ENCODE measurements at places on chromosomes 1 and 21. TPM values are rescaled to one million over a fixed set of nuclear protein-coding genes. Genes with fewer than 3 reads are reported as not detected.

GRCh38 chr21:39108291-39109162, 74.7 kb downstream of the PSMG1 start:
- no peak for DNase-seq

The FALEC gene
- not detected for total RNA-seq

The ADORA3 gene
- total RNA-seq = not detected

The DDR2 gene
- 2.1 TPM for total RNA-seq

- no peak for DNase-seq
Measured at GRCh38 chr1:81410351-81410750, 390.4 kb upstream of the ADGRL2 start.

DNA sequence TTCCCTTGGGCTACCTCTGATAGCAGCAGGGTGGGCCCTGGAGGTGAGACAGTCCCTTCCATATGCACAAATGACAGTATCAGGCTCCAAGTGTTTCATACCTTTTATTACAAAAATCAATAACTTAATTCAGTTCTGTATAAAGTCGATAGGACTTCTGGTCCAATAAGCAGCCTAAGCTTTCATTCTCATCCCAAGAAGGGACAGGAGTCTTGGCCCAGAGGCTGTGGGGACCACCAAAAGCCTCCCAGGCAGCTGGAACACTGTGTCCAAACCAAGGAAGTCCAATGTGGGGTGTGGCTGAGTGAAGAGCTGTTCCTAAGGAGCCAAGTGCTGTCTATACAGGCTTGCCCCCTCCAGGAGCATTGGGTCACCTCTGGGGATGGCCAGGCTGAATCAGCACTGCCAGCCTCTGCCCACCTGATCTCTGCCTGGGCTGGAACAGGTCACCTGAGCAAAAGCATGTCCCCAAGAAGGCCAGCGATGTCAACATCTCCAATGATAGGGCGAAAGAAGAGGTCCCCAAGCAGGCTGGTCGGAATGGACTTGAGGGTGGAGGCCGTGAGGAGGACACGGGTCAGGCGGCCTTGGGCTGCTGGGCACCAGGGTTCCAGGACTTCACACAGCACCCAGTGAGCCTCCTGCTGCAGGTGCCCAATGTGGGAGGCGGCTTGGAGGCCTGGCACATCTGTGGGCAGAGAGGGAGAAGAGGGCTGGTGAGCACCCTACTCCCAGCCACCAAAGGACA, 2.2 kb downstream of the NR0B2 start:
- no peak for DNase-seq

DNA sequence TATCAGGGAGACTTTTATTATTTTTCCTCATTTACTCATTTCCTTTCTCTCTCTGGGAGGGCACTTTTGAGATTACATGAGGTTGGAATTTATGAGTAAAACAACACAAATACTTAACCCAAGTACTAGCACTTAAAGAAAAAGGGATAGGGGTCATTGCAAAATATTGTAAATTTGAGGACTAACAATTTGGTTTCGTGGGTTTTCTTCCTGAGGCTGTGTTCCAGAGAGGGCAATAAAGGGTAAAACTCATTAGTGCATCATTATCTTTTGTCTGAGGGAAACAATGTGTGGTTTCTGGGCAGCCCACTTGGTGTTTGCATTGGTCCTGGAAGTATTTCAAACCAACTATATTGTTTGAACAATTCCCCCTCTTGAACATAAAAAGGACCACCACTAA, 96.5 kb downstream of the GREM2 start:
- no peak for DNase-seq

GRCh38 chr1:84615790-84616189, 41.5 kb upstream of the CTBS start:
- DNase-seq = no peak

- peak; percentile 91 for DNase-seq
Measured at GRCh38 chr21:29217818-29218291, 80.9 kb upstream of the BACH1 start.

- DNase-seq = no peak
Measured at GRCh38 chr1:2894381-2895041, 93.0 kb upstream of the TTC34 start.

Measured in dermis microvascular lymphatic vessel endothelial cell (primary cell).